ENCODE measurements at places on chromosomes 3 and 15.

DNA sequence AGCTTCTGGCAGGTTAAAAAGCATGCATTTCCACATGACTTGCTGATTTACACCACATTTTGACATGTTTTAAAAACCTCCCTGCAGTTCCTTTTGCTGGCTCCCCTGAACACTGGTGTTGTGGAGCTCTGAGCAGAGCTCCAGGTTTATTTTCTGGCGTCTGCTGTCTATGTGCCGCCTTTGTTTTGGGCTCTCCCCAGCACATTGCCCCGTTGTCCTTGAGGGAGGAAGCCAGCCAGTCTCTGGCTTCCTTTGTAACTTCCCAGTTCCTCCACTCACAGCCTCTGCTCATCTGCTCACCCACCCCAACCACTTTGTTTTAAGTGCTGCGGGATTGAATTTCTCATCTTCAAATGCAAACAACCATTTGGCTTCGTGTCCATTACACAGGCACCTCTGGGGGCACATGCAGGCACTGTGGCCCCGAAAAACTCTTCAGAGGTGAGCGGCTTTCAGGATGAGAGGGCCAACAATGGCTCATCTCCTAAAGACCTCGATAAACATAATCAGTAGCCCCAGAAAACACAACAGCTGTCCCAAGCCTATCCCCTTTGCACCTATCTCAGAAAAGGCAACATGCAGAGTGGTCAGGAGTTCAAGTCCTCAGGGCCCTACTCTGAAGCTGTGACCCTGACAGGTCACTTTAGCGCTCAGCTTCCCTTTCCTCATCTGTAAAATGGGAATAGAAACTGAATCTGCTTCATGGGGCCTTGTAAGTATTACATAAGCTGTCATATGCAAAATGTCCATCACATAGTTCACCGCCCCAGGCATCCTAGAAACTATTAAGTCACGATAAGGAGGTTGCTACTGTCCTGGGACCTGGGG, 1.3 kb upstream of the MEF2A start:
- peak; percentile 1 for DNase-seq

GRCh38 chr3:138033202-138033691, 23.3 kb downstream of the CLDN18 start:
- DNase-seq, result no peak

DNA sequence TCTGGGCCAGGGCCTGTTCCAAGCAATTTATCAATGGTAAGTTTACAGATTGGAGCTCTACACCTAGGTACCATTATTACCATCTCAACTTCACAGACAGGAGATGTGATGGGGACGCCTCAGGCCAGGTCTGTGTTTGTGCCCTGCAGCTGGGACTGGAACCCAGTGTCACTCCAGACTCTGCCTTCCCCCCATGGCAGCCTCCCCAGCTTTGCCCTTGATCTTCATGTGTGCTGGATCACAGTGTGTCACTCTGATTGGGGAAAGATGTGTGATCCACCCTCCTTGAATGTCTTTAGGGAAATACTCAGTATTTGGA, 59.6 kb downstream of the MGLL start:
- no peak for DNase-seq

GRCh38 chr3:114880078-114880477, 267.0 kb downstream of the ZBTB20 start:
- DNase-seq, result no peak

DNA sequence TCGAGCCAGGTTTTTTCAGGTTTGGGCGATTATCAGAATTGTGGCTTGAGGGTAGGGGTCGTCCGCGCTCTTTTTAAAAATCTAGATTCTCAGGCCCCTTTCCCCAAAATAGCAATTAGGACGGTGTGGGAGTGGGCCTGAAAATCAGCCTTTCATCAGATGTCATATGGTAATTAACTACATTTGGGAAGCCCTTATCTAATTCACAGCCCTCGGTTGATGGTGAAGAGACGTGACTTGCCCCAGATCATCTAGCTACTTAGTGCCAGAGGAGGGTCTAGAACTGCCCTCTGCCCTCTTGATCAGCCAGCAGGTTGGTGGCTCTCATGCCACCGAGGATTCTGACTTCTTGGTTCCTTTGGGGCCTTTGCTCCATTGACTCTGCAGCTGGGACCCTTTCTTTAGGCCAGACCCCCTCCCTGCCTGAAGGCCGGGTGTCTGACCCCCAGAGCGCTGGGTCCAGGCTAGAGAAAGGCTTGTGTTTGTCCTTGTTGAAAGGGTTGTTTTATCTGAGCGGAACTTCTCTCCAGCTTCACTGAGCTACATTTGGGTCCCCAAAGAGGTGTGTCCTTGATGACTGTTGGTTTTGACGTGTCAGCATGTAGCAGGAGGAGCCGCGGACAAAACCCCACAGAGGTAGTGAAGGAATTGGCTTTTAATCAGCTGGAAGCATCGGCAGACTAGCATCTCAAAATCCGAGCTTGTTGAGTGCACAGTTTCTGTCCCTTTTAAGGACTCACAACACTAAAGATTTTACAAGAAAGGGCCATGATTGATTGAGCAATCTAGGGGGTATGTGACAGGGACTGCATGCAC, 857 bp downstream of the AEN start:
- DNase-seq, result no peak

GRCh38 chr3:115062009-115062408, 85.1 kb downstream of the ZBTB20 start:
- DNase-seq, result no peak

DNA sequence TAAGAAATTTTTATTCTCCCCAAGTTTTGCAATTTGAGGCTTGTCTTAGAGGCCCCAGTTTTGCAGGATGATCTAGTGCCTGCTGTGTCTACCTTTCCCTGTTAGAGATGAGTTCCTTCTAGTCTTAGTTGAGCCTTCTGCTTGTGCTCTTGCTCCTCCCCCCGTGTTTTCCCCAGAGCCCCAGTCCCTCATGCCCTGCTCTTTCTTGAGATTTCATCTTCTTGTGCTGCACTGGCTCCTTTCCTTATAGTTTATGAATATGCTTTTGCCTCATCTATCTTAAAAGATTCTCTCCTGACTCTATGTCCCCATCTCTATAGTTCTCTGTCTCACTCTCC, 4.7 kb downstream of the GAP43 start:
- DNase-seq, result no peak

- DNase-seq, result no peak
Observed at GRCh38 chr3:39011191-39011736, 40.5 kb downstream of the SCN11A start.

GRCh38 chr3:3666664-3667063, 132.6 kb upstream of the LRRN1 start:
- no peak for DNase-seq

DNA sequence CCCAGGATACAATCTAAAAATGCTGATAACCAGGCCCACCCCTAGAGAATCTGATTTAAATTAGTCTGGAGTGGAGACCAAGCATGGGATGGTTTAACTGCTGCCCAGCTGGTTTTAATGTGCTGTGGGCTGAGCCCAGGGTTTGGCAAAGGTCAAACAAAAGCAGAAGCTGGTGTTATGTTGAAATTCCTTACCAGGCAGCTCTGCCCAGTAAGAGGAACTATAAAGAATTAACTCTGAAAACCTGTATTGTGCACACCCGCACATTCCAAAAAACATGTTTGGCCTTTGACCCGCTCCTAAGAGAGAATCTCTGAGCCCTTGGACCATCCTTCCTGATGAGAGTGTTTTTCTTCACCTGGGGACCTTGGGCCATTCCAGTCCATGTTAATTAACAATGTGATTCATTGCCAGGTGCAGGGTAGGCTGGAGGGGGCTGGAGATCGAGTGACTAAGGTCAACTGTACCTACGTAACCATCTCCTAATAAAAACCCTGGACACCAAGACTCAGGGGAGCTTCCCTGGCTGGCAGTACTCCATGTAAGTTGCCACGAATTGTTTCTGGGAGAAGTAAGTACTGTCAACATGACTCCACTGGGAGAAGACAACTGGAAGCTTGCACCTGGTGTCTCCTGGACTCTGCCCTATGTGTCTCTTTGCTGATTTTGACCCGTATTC, 10.9 kb downstream of the CCDC13 start:
- no peak for DNase-seq

DNA sequence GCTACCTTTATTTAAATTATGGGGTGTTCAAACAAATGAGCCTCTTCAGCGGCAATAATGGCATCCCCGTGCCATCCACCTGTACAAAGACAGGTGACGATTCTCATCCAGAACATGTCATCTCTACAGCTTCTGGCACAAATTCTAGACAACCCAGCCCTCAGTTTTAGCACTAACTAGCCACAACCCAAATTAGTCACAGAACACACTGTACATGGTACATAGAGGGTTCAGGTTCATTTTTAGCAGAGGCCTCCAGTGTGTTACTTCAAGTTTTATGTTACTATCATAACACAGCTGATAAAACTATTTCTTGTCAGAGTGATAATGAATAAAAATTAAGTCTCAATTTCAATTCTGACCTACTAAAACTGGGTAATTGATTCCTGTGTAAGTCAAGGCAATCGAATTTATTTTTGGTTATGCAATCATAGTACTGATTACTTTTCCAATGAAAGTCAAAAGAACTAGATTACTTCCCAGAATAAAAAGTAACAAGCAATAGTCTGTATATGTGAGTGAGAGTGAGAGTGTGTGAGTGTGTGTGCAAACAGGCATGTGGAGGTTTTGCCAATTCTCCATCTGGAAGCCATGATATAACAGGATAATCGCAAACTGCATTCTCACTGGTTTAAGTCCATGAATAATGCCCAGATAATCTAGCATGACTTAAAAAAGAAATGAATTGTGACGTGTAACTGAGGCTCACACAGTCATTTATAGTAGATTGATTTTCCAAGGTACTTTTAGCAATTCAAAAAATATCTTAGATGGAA, 37.4 kb downstream of the SHQ1 start:
- DNase-seq, result no peak

GRCh38 chr3:68136411-68136810, 482.0 kb upstream of the SUCLG2 start:
- no peak for DNase-seq
